Stimulated activated CD8-positive, alpha-beta memory T cell treated with anti-CD3 and anti-CD28 coated beads, Interleukin-15, amount 100 ng/mL, for 24 hours (primary cell): ENCODE measurements at places on chromosomes 4 and X.

- no peak for DNase-seq
These were observed 380.4 kb upstream of the CPEB2 start for GRCh38 chr4:14621731-14622463.

GRCh38 chrX:41796577-41796976 lies 72.6 kb downstream of the GPR82 start:
- DNase-seq = no peak

DNA sequence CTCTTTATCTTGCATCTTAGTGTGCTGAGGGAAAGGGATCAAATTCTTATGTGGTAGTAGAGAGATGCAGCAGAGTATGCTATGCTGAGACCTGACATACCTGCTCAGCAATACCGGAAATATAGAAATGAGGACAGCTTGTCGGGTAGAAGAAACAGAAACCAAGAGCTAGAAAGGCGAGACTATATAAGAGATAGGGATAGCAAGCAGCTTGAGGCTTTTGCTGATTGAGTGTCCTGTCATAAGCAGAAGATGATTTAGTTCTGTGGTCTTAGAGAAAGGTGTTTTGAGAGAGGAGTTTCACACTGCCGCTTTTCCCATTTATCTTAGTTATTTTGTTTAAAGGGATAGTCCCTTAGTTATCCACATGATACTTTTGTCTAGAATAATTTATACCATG lies 31.7 kb downstream of the USP9X start:
- no peak for DNase-seq

- DNase-seq = no peak
These were observed 20.4 kb downstream of the NFKB1 start for GRCh38 chr4:102521570-102521969.

DNA sequence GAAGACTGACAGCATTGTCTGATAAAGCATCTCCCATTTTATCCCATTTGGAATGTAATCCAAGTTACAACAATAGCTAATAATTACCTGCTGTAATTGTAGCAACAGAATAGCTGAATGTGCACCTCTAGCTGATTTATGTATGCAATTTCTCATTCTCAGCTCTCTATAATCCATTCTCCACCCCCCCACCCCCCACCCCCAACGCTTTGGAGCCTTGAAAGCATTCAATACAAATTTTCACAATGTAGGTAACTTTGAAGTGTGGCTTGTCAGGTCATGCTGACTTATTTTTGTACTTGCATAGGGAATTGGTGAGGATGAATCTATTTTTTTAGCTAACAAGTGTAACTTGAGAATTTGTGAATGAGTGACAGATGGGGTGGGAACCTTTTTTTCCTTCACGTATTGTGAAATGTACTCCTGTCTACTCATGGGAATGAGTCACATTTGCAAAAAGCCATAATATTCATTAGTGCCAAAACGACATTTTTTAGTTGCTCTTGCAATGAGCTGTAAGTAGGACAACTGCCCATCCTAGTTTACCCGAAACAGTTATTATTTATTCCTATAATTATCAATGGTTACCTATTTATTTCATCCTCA lies 159.3 kb downstream of the PALLD start:
- no peak for DNase-seq
